T-cell (primary cell): ENCODE measurements at places on chromosomes 1 and 21.

- no peak for DNase-seq
These were observed 3.3 kb upstream of the S1PR1 start for GRCh38 chr1:101233495-101233894.

GRCh38 chr1:17082761-17083160 is 28.9 kb upstream of the SDHB start:
- no peak for DNase-seq

- DNase-seq: no peak
These were observed 38.9 kb upstream of the TARDBP start for GRCh38 chr1:10973552-10973951.

DNA sequence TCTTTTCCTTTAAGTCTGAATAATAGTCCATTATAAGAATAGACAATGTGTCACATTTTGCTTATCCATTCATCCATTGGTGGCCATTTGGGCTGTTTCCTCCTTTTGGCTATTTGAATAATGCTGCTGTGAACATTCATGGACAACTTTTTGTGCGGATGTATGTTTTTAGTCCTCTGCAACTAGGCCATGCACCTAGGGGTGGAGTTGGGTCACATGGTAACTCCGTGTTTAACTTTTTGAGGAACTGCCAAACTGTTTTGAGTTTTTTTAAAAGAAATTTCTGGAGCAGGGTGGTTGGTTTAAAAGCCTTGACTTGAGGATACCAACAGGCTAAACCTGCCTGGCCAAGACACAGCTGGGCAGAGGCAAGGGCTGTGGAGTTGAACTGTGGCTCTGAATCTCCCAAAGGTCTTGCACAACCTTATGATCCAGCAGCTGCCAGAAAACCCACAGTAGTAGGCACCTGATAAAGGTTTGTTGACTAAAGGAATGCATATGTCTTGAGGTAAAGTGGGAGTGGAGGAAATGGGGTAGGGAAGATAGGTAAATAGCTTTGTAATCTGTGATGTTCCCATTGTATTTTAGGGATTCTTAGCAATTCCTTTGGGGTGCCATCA is 5.6 kb upstream of the RPTN start:
- DNase-seq: no peak

DNA sequence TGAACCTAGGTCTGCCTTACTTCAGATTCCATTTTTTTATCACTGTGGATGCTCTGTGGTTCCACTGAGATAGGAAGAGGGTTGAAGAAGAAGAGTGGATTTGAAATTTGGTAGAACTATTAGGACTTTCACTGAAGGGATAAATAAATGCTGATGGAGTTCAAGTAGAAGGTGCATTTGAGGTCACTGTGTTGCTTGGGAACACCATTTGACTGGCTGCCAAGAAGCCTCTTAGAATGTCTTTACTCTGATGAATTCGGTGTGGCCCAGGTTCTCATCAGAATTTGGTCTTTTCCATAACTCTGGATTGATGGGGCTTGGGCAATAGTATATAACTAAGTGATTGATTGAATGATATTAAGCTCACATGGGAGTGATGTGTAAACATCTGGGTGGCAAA is 11.9 kb downstream of the XPR1 start:
- DNase-seq: no peak
